ENCODE measurements at places on chromosomes 2 and 18. TPM values are rescaled to one million over a fixed set of nuclear protein-coding genes. Genes with fewer than 3 reads are reported as not detected.

DNA sequence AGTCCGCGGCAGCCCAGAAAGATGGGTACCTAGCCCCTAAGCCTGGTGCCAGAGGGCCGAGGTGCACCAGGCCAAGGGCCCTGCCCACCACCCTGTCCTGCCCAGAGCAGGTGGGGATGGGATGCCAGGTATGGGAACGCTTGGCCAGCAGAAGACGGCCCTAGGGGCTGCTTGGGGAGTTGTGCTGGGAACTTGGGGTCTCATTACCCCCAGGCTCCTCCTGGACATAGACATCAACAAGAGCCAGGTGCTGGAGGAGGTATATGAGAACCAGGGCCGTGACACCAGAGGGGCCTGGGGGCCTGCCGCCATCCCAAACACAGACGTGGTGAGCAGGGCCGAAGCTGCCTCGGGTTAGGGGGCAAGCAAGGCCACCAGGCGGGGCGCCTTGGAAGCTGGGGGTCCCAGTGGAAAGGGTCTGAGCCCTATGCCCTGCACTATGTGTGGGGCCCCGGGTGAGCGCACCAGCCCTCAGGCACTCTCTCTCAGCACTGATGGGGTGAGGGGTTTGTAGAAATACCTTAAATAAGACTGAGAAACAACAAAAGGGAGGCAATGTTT lies 46.9 kb downstream of the FER1L5 start:
- no peak for DNase-seq

DNA sequence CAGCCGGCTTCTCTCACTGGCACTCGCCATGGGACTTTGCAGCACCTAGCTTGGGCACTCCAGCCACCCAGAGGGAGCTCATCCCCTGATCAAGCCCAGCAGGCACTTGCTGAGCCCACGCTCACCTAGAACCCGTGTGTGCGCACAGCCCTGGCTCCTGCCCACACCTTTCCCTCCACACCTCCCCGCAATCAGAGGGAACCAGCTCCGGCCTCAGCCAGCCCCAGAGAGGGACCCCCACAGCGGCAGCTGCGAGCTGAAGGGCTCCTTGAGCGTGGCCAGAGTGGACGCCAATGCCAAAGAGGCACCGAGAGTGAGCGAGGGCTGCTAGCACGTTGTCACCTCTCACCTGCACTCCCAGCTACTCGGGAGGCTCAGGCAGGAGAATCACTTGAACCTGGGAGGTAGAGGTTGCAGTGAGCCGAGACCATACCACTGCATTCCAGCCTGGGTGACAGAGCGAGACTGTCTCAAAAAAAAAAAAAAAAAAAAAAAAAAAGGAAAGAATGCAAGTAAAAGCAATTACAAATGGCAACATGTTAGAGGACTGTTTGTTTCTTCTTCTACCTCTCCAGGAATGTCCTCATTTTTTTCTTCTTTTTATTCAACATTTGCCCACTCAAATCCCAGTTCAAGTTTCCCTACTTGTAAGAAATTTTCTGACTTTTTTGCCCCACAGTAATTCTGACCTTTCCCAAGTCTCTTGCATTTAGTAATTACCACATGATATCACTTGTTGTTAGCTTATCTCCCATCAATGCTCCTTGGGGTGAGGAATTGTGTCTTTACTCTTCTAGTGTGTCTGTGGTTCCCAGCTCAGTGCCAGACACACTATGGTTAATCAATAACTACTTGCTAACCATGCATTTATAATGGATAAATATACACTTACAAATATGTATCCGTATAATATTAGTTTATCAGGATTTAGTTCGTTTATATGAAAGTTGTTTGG lies 40.6 kb upstream of the ST3GAL5 start:
- DNase-seq, result no peak

DNA sequence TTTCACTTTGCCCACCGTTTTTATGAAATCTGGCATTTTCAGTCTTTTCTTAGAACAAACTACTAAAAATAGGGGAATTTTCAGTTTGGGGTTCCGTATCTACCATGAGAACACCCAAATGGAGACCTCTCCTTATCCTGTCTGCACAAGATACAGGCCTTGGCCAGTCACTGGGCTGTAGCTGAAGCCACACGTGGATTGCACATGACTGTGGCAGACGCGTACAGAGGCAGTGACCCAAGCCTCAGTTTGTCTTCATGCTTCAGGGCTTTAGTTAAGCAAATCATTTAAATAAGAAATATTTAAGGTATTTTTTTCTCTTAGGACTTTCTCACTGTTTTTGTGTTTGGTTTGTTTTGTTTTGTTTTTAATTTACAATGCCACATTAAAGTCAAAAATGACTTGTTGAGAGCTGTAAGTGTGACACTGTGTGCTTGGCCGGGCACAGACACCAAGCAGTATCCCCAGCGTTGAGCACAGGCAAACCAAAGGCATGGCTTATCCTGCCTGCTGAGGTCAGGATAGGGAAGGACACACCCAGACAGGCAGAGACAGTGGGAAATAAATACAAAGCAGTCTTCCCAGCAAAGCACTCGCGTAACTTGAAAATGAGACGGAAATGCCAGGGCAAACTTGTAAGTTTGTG lies 53.3 kb downstream of the TRAPPC12 start:
- DNase-seq, result no peak

GRCh38 chr2:65404988-65405697 lies 27.3 kb downstream of the SPRED2 start:
- no peak for DNase-seq

GRCh38 chr18:22219568-22220355 lies 50.4 kb downstream of the GATA6 start:
- DNase-seq, result no peak

DNA sequence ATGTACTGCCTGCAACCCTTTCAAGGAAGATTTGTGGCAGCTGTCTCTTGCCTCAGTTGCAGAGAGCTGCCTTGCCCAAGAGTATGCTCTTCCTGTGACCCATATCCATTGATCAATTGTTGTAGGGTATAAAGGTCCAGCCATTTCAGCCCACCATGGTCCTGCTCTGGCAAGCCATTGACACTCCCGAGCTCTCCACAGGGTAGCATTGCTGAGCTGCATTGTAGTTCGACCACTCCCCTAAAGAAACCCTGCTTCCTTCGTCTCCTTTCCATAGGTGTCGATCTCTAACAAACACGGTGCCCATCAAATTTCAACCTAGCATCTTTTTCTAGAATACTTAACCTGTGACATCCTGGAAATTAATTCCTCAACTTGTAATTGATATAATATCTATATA lies 104.9 kb upstream of the NDUFV2 start:
- no peak for DNase-seq

DNA sequence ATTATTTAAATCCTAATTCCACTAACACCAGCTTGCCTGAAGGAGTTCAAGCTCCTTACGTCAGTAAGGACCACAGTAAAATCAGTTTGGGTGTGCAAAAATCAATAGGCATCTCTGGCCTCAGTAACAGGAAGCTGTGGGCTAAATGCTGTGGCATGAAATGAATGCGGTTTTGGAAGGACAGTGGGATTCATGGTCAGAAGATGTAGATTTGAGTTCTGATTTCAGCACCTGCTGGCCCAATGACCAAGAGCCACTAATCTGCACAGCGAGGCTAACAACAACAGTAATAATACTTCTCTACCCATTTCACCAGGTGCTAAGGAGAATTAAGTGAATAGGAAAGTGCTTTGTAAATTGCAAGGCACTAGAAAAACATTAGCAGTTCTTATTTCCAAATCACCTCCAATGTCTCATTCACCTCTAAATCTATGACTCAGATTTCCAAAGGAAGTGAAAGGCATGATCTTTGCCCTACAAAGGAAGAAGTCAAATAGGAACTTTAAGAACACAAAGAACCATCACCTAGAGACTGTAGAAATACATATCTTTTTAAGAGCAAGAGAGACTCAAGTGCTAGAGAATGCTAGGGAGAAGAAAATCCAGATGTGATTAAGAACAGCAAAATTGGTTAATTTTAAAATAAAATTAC lies 172.6 kb downstream of the ANKRD44 start:
- no peak for DNase-seq

DNA sequence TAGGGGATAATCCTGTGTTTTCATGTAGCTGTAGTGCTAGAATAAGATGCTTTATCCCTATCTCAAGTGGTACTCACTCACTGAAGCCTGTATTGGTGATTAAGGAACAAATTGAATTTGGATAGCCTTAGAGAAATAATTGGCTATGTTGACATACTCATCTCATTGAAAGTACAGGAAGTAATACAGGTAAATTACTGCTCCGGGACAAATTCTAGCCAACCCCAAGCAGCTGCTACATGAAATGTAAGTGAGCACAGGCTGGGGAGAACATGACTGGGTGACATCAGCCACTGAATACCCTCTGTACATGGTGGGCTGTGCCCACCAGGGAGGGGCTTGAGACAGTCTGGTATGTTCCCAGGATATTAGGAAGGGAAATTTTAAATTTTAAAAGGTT lies 188.4 kb upstream of the RASGRP3 start:
- no peak for DNase-seq

- no peak for DNase-seq
Observed at GRCh38 chr2:16166327-16166981, 226.1 kb downstream of the MYCN start.

Gene POMC
- 0.39 TPM for total RNA-seq

- DNase-seq, result no peak
Observed at GRCh38 chr2:55995211-55995610, 71.6 kb upstream of the EFEMP1 start.

DNA sequence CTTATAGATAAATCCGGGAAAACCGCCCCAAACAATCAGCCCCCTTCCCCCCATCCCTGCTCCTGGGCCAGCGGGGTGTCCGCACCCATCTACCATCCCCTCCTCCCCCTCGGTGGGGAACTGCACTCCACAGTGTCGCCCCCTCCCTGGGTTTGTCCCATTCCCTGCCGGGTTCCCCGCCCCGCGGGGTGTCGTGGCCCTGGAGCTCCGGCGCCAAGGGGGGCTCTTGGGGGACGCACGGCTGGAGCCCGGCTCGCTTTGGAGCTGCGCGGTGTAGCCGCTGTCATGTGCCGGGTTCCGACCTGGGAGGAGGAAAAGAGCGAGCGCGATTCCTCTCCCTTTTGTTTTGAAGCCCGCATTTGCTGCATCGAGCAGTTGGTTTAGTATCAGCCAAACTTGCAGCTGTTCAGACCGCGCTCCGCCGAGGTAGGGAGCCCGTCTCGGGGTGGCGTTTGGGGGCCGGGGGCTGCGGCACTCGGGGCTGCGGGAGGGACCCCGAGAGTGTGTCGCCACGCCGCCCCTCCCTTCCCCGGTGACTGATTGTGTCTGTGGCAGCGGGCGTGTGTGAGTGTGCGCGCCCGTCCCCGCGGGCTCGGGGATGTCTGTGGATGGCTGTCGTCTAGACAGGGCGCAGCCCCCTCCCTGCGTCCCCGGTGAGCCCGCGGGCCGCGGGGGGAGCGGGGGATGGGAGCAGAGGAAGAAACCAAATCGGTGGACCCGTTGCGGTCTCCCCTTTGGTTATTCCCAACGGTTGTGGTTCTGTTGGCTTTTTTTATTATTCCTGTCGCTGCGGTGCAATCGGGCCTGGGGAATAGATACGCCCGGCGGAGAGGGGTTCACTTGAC lies 797 bp downstream of the CTIF start:
- peak; percentile 61 for DNase-seq

DNA sequence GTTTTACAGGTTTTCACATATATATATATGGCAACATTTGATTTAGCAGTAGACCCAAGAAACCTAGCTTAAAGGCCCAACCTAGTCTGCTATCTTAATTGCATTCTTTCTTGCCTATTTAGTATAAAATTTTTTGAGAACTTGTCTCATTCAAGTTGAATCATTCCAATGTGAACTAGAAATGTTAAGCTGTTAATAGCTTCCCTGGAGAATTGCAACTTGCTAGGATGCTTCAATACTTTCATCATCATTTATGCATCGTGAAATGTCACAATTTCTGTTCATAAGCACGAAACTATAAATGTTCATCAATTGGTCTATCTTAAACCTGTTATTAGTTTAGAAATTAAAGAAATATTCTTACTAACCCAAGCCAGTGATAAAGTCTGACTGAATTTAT lies 217.6 kb downstream of the BABAM2 start:
- no peak for DNase-seq

GRCh38 chr2:96485751-96486651 lies 19.2 kb downstream of the NEURL3 start:
- peak; percentile 96 for DNase-seq

- DNase-seq, result peak; percentile 87
Observed at GRCh38 chr2:46073540-46074046, 223.6 kb upstream of the EPAS1 start.

Gene STARD6
- total RNA-seq, result 0.14 TPM

DNA sequence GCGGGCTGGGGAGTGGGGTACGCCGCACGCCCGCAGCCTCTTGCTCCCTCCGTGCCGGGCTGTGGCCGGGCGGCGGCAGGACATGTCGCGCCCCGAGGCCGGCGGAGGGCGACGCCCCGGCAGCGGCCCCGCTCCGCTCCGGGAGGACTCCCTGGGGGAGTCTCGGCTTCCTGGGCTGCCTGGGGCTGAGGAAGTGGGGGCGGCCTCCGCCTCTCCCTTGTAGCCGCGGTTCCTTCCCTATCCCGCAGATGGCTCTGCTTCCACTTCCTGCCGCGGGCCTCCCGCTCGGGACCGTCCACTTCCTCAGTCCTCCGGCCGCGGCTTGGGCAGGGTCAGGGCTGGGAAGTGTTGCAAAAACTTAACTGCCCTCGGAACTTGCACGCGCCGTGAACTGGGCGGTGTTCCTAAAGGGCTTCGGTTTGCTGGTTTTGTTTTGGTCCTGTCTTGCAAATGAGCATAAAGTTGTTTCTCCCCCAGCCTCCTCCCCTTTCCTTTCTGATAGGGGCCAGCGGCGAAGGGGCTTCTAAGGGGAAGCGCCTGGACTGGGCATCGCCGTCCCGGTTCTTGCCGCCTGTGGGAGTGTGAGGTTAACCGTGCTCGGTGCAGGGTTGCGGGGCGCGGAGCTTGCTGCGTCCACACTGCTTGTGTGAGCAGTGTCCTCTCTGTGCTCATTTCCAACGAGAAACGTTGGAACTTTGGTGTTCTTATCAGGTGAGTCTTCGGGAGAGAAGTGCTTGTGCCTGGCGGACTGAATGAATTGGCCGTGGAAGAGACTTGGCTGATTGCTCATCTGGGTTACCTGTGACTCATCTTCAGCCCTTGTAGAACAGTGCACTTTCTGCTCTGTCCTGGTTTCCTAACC lies 600 bp downstream of the RALB start:
- DNase-seq, result peak; percentile 68

DNA sequence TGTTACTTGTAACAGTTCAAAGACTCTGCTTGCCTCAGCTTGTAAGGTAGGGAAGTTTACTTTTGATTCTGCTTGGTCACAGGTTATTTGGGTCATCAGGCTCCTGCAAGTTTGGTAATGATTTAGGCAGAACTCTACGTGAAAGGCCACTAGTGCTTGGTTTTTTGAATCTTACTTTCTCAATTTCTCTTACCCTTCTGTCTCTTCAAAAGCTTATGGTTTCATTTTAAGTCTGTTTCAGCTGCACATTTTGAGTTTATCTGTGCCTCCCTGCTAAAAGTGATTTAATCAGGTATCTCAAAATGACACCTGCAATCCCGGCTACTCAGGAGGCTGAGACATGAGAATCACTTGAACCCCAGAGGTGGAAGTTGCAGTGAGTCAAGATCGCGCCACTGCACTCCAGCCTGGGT lies 26.3 kb upstream of the MOCOS start:
- DNase-seq, result no peak

Measured in foreskin keratinocyte (primary cell).